Mammary epithelial cell (primary cell): ENCODE measurements at places on chromosomes 3 and 15. TPM values are rescaled to one million over a fixed set of nuclear protein-coding genes. Genes with fewer than 3 reads are reported as not detected.
A peak's percentile ranks its signal among the peaks of the same experiment; 100 is the strongest.

The MYL3 gene
- total RNA-seq: not detected in 2 replicates

The FAM81A gene
- total RNA-seq: 0.67 and 2.9 TPM in 2 replicates

The BHLHE40 gene
- 61.7 TPM for total RNA-seq

The ATP2B2 gene
- not detected for total RNA-seq

The PPARG gene
- 0.17 TPM for total RNA-seq

The SPINK8 gene
- total RNA-seq: not detected

The CCR2 gene
- not detected in 2 replicates for total RNA-seq

The CMC1 gene
- total RNA-seq: 19.3 and 22.7 TPM in 2 replicates

The CACNA2D2 gene
- not detected for total RNA-seq

The KIF7 gene
- total RNA-seq: 10.2 TPM

The TMEM40 gene
- total RNA-seq: 224 and 246 TPM in 2 replicates

The OPA1 gene
- total RNA-seq: 66.3 TPM

The PRKCD gene
- 16.0 and 37.2 TPM in 2 replicates for total RNA-seq

The PAK6 gene
- total RNA-seq: 13.7 TPM

The PARP3 gene
- total RNA-seq: 16.1 and 21.8 TPM in 2 replicates

DNA sequence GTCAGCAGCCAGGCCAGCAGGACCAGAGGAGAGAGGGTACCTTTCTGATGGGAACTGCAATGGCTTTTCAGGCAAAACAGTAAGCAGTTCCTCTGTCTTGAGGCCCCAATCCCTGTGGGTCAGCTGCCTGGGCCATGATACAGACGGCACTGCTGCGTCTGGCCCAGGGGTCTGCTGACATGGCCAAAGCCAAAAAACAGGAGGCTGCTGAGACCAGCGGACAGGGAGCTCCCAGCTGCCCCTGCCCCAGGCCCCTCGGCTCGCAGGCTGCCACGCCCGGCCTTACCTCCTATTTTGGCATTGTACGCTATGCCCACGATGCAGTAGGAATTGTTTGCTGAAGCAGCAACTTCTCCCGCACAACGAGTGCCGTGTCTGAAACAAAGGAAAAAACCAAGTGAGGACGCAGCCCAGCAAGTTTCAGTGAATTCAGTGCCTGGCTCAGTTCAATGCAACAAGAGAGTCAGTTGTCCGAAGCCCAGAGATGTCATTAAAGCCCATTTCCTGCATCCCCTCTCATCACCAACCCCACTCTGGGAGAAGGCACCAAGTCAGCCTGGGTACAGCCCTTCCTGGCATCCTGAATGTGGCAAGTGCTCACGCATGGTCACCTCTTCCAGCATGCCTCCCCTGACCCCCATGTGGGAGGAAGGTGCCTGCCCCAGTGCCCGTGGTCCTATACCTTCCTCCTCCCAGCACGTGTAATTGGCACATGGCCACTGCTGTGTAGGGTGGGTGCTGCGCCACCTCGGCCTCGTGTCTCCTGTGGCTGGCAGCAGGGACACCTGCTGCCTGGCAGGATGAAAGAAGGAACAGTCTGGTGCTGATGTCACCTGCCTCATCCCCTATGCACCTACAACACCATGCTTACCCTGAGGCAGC is 61.7 kb downstream of the PCSK6 start:
- DNase-seq: no peak

DNA sequence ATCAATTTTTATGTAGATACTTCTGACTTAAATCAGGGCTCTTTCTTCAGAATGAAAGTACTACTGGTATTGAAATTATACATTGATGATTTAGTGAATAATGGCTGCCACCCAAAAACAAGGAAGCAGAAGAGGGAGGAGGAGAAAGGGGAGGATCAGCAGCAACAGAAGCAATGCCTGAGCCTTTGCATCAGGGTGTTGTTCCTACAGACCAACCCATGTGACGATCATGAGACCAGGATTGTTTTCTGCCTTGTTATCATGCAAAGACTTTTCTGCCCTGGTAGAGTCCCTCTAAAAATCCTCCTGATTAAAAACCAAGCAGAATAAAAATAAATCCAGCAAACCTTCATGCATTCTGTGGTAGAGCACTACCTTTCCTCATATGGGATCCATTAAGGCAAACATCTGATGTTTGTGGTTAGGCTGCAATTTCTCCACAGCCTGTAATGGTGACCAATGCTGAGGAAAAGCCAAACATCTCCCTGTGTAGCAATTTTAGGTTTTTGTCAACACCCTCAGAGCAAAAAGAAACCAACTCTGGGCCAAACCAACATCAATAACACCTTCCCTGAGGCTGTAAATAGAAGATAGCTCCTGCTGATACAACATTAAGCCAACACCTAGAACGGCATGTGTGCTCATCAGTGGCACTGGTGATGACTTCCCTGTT is 191.7 kb downstream of the ATP8B4 start:
- DNase-seq: no peak

GRCh38 chr15:58484791-58485600 is 53.2 kb downstream of the LIPC start:
- no peak for DNase-seq

- DNase-seq: no peak
Measured at GRCh38 chr3:126939733-126940132, 43.2 kb upstream of the PLXNA1 start.

DNA sequence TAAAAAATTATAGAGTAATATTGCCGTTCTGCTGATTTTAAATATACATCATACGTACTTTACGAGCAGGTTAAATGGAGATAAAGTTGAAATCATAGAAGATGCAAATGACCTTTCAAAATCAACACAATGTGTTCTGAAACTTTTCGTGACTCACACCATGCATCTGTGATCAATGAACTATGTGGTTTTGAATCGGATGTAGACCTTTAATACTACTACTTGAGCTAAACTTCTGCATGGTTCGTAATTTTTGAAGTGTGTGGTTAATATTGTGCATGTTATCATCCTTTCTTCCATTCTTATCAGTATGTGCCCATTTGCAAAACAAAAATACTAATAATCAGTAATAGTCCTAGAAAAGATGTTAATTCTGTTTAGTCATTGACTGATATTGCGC is 58.9 kb downstream of the GASK1A start:
- no peak for DNase-seq

DNA sequence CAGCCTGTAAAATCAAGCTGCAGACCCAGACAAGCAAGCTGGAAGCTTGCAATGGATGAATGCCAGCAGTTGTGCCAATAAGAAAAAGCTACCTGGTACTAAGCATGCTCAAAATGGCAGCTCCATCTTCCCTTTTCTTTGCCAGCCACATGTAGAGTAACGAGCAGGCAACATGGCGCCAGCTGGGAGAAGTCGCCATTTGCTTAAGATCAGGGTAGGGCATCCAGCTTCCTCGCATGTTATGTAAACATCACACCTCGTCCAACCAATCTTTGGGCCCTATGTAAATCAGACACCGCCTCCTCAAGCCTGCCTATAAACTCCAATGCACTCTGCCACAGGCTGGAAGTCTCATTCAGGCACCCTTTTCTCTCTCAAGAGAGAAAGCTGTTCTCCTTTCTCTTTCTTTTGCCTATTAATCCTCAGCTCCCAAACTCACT is 973.9 kb downstream of the FHIT start:
- no peak for DNase-seq

DNA sequence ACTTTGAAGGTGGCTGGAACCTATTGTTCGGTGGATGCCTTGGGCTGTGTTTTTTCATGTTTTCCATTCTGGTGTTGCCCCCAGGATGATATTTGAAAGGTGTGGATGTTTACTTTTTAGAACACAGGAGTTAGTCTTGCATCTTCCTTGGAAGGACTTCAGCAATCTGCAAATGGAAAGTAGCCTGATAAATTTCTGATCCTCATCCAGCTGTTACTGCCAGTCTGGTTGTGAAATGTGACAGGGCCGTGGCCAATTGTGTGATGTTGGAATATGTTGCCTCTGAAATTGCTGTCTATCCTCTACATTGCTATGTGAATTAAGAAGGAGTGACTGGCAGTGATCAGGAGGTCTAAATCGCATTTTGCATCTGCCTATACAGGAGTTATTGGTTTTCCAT is 382.5 kb upstream of the C2CD4B start:
- no peak for DNase-seq

GRCh38 chr3:184825121-184825820 is 13.3 kb downstream of the VPS8 start:
- DNase-seq: no peak

DNA sequence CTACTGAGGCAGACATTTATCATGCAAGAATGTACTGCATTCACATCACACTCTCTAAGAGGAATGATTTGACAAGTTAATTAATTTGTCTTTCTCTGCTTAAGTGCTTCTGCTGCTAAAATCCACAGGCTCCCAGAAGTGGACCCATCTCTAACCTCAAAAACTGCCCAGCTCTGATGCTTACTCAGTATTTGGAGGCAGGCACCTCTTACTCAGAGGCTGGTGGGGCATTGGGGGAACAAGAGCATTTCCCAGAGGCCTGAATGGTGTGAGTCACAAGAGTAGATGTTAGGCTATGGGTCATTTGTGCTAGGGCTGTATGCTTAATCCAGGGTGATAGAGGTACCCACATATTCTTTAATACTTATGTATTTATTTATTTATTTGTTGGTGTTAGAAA is 34.4 kb upstream of the HCN4 start:
- DNase-seq: peak; percentile 9

DNA sequence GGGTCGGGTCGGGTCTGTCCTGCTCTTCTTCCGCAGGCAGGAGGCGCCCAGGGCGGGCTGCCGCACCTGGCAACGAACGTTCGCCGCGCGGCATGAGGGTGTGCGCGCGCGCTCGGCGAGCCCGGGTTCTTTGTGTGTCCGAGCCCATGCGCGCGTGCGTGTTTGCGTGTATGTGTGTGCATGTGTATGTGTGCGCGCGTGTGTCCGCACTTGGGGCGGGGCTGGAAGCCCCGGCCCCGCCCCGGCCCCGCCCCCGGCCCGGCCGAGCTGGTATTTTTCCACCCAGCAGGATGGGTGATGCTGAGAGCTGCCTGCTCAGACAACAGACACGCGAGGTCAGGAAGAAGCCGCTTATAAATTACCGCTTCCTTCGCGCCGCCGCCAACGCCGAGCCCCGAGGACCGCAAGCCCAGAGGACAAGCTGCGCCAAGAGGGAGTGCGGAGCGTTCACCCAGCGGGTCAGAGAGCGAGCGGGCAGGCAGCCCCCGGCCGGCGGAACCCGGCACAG is at the start of gene SLC6A6:
TSS of gene SLC6A6 (plus strand) at position 303 of the 508 bp plus-strand sequence. CDS start 41,029 bp downstream, outside the sequence.
- DNase-seq: peak; percentile 96

- no peak for DNase-seq
Measured at GRCh38 chr3:10744098-10744465, 71.9 kb upstream of the SLC6A11 start.

- DNase-seq: peak; percentile 25
Measured at GRCh38 chr15:79943820-79944219, 27.2 kb downstream of the BCL2A1 start.

GRCh38 chr3:13266005-13266404 is 154.1 kb downstream of the NUP210 start:
- no peak for DNase-seq

- DNase-seq: peak; percentile 50
Measured at GRCh38 chr15:34049112-34049511, 10.1 kb upstream of the AVEN start.

- DNase-seq: no peak
Measured at GRCh38 chr3:161137260-161137659, 32.1 kb upstream of the B3GALNT1 start.

DNA sequence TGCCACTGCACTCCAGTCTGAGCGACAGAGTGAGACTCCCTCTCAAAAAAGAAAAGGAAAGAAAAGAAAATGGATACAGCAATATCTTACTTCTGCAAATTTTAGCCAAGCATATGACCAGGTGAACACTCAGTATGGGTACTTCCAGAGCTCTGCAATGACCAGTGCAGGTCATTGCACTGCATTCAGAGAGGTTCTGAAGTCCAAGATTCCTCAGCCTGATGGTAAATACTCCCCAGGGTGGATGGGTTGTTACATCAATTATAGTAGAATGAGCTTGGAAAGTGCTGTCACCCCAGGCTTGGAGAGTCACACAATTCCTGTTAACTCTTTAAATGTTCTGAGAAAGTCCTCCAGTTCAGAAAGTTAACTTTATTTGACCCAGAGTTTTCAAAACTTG is 103.7 kb downstream of the RPLP1 start:
- DNase-seq: no peak

GRCh38 chr3:33438881-33439545 is 1.2 kb downstream of the UBP1 start:
- no peak for DNase-seq

- no peak for DNase-seq
Measured at GRCh38 chr3:145754605-145755289, 406.2 kb downstream of the PLOD2 start.

GRCh38 chr3:54932606-54933005 is 4.7 kb upstream of the LRTM1 start:
- DNase-seq: no peak

DNA sequence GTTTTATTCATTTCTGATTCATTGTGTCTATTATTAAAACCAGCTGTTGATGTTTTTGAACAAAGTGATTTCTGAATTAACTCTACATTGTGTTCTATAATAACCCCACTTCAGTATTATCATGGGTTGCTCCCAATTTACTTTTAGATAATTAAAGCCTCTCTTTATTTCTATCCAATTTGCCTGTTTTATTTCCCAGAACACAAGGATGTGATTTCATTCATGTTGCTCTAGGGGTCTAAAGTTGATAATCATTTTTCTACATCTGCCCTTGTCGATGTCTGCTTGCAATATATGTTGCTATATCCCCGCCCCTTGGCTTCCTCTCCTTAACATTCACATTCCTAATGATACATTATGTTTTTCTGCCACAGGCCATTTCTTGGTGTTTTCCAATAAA is 747.3 kb downstream of the CADM2 start:
- DNase-seq: no peak

- DNase-seq: peak; percentile 26
Measured at GRCh38 chr3:155015776-155016436, 64.2 kb upstream of the MME start.

DNA sequence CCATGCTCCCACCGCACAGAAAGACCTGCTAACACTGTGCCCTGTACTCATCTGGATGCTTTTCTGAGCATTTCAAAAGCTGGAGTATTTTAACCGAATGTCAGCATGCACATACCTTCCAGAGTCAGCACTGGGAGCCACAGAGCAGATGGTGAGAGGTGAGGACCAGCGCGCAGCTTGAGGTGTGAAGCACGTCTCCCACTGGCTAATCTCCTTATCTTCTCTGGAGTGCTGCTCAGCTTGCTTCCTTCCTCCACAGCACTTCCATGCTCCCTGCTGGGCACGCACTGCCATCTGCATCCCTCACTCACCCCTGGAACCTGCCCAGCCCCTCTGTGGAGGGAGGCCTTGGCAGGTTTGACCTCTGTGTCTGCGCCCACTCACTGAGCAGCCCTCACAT is at the start of gene GNB5:
TSS of gene GNB5 (minus strand) at position 186 of the 400 bp plus-strand sequence. CDS start 6,716 bp downstream, outside the sequence.
- DNase-seq: no peak

- no peak for DNase-seq
Measured at GRCh38 chr15:77607894-77608261, 24.8 kb downstream of the LINGO1 start.

DNA sequence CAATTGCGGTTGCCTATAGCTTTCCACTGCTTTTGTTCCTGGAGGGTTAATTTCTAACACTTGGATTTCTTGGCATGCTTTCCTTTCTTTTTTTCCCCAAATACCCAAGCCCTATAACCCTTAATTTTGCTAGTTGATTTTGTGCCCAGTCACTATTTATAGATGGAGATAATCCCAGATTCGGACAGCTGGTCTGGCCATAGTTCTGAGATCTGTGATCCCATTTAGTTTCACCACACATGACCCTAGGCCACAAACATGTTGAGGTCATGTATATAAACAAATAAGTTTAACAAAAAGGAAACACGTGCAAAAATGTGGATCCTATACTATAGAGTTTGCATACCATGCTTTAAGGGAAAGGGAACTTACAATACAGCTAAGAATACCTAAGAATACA is 111.4 kb downstream of the ZMAT3 start:
- DNase-seq: no peak

- no peak for DNase-seq
Measured at GRCh38 chr3:127488740-127489139, 101.8 kb downstream of the TPRA1 start.

- no peak for DNase-seq
Measured at GRCh38 chr15:25811481-25811906, 51.6 kb downstream of the ATP10A start.
